CD4-positive, alpha-beta T cell treated with Interleukin-15 for 4 hours (primary cell): ENCODE measurements at places on chromosomes 1 and 21.

GRCh38 chr1:41626616-41627375 lies 142.3 kb upstream of the EDN2 start:
- DNase-seq, result no peak

GRCh38 chr1:190608282-190608681 lies 130.6 kb upstream of the BRINP3 start:
- DNase-seq, result no peak

DNA sequence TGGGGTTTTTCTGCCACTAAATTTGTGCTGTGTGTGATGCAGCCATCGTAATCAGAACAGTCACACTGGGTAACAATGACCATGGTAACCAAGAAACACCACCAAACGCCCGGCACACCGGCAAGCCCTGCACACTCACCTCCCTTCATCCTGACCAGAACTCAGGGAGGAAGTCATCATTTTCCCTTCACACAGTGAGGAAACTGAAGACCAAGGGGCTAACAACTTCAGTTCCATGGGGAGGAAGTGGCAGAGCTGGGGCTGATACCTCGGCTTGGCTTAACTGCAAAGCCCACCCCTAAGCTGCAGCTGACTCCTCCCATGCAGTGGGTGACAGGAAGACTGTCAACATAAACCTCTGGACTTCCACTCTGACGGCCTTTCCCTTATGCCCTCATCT lies 69.3 kb upstream of the BCAR3 start:
- no peak for DNase-seq

GRCh38 chr21:27108701-27109100 lies 141.8 kb upstream of the ADAMTS5 start:
- no peak for DNase-seq

DNA sequence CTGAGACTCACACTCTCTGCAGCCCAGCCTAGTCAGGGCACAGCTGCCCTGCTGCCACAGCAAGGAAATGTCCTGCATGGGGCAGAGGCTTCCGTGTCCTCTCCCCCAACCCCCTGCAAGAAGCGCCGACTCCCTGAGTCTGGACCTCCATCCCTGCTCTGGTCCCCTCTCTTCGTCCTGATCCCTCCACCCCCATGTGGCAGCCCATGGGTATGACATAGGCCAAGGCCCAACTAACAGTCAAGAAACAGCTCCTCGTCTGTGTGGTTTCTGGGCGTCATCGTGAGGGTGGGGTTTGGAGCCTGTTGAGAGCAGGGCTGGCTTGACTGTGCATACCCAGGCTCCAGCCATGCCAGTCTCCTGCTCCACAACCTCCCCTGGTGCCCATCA lies 19.5 kb downstream of the FAAH start:
- DNase-seq, result peak; percentile 37

- DNase-seq, result no peak
Observed at GRCh38 chr1:9529190-9529589, 10.1 kb upstream of the SLC25A33 start.

GRCh38 chr1:193348091-193348768 lies 161.8 kb upstream of the B3GALT2 start:
- no peak for DNase-seq

GRCh38 chr1:203380420-203381150 lies 29.7 kb upstream of the FMOD start:
- DNase-seq, result no peak

- no peak for DNase-seq
Observed at GRCh38 chr1:4553761-4554160, 100.6 kb upstream of the AJAP1 start.

- DNase-seq, result peak; percentile 84
Observed at GRCh38 chr1:155226188-155226909, 17.9 kb downstream of the MTX1 start.

DNA sequence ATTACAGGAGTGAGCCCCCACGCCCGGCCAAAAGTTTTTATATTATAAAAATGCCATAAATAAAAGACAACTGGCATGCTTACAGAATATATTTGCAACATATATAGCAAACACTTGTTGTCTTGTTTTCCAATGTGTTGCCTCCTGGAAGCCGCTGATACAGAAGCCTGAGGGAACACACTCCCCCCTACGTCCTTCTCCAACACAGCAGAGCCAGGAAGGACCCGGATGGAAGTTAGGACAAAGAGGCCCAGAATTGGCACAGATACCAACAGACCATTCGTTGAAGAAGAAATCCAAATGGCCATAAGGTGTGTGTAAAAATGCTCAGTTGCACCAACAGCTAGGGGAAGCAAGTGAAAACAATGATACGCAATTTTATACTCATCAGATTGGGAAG lies 1.3 kb upstream of the PLA2G5 start:
- DNase-seq, result no peak

DNA sequence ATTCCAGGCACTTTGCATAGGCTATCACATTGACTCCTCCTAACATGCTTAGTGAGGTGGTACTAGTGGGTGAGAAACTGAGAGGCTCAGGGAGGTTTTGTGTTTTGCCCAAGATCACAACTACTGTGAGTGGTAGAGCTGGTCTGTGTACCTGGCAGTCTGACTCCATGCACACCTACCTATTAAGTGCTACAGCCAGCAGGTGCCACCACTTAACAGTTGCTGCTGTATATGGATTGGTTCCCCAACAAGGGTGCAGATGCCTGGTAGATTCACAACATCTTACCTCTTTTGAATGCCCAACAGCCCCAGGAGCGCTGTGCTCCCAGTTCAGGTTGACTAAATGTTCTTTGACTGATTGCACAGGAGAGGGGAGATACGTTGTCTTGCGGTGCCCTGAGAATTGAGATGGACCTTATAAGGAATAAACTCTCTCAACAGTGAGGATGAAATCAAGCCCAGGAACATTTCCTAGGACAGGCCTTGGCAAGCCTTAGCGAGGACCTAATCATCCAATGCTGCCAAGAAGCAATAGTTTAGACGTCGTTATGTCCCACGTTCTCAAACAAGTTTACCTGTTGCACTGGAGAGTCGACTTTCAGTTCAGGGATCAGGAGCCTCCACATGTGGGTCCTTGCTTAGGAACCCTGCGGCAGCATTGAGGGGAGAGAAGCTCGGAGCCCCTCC lies 78.9 kb upstream of the F3 start:
- DNase-seq, result no peak

GRCh38 chr1:180720753-180721152 lies 88.9 kb downstream of the XPR1 start:
- DNase-seq, result no peak

DNA sequence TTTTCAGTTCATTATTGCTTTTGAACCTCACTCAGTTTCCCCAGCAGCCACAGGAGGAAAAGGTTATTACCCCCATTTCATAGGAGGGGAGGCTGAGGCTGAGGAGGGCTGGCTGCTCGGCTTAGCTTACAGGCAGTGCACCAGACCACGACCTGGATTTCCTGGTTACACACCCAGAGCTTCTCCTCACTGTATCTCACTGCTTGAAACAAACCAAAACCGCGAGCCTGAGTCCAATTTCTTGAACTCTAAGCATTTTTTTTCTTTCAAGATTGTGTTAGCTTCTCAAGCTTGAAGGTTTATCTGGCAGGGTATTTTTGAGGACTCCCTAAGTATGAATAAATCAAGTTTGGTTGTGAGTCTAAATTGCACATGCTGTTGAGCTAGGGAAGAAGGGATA lies 188.9 kb upstream of the EDN2 start:
- peak; percentile 70 for DNase-seq

DNA sequence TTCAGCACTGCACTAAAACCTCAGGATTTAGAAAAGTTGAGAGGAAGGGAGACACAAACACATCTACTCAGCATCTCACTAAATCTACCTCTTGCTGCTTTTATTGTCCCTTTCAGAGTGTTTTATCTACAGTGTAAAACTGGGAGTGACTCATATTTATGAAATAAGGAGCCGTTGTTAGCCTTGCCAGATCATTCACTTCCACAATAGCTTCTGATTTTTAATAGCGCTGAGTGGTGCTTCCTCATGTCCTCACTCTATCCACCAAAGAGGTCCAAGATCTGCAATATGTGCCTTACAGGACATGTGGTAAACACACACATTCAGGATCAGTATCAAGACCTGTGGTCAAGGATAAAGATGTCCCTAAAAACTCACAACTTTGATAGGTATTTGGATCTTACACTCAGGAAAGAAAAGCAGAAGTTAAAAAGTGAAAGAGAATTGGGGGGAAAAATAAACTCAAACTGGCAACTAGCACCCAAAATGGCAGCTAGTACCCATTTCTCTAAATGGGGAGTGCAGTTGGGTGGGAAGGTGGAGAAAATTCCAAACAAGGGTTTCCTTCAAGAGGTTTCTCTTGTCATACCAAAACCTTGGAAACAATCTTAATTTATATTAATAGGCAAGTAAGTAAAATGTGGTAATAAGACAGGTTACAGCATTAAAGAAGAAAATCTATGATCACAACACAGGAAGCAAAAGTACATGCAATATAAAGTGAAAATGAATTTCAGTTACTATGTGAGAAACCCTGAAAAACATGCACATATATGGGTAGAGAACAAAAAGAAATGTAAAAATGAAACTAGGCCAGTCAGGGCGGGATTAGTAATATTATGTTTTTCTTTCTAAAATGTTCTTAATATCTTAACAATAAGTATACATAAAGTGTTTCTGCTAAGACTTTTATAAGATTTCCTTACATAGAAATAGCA lies 15.9 kb downstream of the DUSP10 start:
- no peak for DNase-seq

- DNase-seq, result no peak
Observed at GRCh38 chr21:44433791-44434567, 21.3 kb upstream of the LRRC3 start.

DNA sequence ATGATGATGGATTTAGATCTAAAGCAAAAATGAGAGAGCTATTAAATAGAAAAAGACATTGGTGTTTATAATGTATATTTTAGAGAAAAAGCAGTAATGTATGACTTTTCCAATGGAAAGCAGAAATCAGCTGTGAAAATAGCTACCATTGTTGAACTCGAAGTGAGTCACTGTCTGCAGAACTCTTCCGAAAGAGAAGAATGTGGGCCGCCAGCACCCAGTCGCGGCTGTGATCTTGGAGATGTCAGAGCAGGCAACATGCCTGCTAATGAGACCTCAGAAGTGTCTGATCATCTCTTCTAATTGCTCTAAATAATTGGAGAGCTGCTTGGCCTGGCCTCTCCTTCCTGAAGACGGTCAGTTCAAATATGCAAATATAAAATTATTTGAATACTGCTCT lies 333.6 kb upstream of the RUNX1 start:
- DNase-seq, result no peak

- DNase-seq, result peak; percentile 40
Observed at GRCh38 chr1:184745929-184746638, 8.6 kb downstream of the EDEM3 start.

DNA sequence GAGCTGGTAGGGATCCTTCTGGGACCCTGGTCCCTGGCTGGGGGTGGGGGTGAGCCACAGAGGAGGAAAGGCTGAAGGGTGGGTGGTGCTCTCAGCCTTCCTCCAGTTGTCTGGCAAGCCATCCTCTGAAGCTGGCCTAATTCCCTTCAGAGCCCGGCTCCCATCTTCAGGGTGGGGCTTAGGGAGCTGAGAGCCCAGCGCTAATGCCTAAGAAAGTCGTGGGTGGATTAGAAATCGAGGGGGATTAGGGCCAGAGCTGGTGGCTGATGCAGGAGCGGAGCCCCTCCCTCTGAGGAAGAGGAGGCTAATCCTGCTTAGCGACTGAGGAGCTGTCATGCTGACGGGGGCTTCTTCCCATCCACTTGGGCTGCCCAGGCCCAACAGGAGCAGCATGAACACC lies 30.8 kb upstream of the DMBX1 start:
- no peak for DNase-seq

DNA sequence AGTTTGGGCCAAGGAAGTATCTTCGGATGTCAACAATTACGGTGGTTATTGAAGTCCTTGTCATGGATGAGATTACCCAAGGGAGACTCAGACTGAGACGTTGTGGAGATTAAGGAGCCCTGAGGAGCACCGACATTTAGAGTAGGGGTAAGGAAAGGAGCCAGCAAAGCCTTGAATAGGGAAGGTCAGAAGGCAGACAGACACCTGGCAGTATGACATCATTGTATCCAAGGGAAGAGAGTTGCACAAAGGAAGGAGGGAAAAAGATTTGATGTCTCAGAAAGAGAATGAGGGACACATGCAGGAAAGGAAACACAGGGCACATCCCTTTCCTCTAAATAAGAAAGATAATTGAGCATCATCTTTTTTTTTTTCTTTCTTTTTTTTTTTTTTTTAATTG lies 11.7 kb downstream of the LAMC2 start:
- DNase-seq, result no peak

- DNase-seq, result no peak
Observed at GRCh38 chr1:112093372-112093694, 103.9 kb upstream of the KCND3 start.

GRCh38 chr1:15089258-15089992 lies 64.1 kb upstream of the TMEM51 start:
- DNase-seq, result no peak

GRCh38 chr1:246343251-246343650 lies 163.8 kb downstream of the SMYD3 start:
- DNase-seq, result no peak

- no peak for DNase-seq
Observed at GRCh38 chr1:223667484-223668182, 2.1 kb upstream of the CAPN8 start.

- DNase-seq, result no peak
Observed at GRCh38 chr1:25540750-25541342, 2.6 kb upstream of the LDLRAP1 start.

GRCh38 chr21:45104560-45104959 lies 30.2 kb downstream of the ADARB1 start:
- DNase-seq, result no peak

GRCh38 chr1:179175011-179175841 lies 54.3 kb downstream of the ABL2 start:
- DNase-seq, result no peak

- DNase-seq, result no peak
Observed at GRCh38 chr1:93738075-93738622, 56.5 kb upstream of the BCAR3 start.

- DNase-seq, result peak; percentile 9
Observed at GRCh38 chr21:21200103-21200938, 202.1 kb downstream of the NCAM2 start.

- no peak for DNase-seq
Observed at GRCh38 chr1:63223426-63223825, 98.9 kb upstream of the FOXD3 start.

DNA sequence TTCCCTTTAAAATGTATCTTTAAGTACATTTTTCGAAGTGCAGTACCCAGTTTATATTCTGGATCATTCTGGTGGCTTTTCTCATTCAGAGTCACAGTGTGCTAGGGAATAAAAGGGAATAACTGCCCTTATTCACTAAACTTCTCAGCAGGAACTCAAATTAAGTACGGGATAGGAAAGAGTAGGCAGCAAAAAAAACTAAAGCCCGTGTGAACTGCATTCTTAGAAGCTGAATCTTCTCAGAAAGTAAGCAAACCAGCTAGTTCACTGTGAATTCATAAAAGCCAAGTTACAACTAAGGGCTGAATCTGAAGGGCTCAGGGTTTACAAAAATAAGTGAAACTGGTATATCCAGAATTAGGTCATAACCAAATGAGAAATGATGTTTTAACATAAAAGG lies 22.0 kb downstream of the PRPF38A start:
- no peak for DNase-seq

GRCh38 chr1:40951943-40952743 lies 27.4 kb upstream of the CTPS1 start:
- DNase-seq, result peak; percentile 54
